Memory B cell (primary cell): ENCODE measurements at places on chromosomes 7 and 10.

GRCh38 chr7:100219271-100219737 is 445 bp upstream of the PVRIG start:
- no peak for DNase-seq

DNA sequence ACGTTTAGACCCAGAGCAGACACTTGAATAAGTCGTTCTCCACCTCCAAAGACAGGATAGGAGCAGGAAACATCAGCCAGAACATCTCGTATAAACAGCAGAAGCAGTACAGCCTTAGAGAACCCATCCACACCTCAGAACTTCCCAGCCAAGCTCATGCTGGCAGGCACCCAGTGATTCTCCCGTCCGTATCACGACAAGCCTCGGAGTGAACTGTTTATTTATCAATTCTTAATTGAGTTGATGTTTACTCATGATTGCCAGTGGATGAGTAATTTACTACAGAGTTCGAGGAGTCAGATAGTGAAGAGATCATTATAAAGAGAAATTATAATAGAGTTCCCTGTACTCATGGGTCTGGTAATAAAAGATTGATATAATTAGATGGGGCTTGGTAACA is 811.5 kb downstream of the LRMDA start:
- no peak for DNase-seq

DNA sequence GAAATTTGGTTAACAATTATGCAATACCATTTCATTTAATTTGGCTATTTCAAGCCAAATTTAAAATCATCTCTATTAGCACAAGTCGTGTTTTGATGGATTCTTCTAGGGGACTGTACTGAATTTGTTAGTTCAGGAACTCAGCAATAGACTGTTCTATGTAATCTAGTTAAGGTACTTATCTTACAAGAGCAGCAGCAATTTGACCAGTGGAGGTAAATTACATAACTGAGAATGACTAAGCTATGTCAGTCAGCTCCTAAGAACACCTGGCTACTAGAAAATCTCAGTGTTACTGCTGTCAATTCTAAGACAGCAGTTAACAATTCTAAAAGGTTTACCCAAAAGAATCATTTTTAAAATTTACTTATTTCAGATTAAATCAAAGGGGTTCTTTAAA is 513.9 kb upstream of the ZWINT start:
- DNase-seq, result no peak

DNA sequence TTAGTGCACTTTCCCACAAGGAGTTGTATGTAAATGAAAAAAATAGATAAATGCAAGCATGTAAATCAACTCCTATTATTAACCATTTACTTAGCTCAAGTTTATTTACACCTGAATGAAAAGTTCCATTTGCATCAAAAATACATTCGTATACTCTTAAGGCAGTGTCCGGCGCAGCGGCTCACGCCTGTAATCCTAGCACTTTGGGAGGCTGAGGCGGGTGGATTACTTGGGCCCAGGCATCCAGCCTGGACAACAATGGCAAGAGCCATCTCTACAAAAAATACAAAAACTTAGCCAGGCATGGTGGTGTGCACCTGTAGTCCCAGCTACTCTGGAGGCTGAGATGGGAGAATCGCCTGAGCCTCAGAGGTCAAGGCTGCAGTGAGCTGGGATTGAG is 4.2 kb upstream of the IDI2 start:
- DNase-seq, result no peak

GRCh38 chr10:60669501-60669900 is 108.8 kb upstream of the CDK1 start:
- DNase-seq, result no peak

- DNase-seq, result no peak
Measured at GRCh38 chr10:65555192-65555591, 1370.6 kb upstream of the LRRTM3 start.
